ENCODE measurements at places on chromosomes 12 and 14. TPM values are rescaled to one million over a fixed set of nuclear protein-coding genes. Genes with fewer than 3 reads are reported as not detected.

KRT77 gene
- total RNA-seq, result not detected

GRCh38 chr12:27179400-27180214 is 64.5 kb upstream of the STK38L start:
- DNase-seq, result peak; percentile 82
- H3K27me3 ChIP-seq, result peaks cover 29% of the 10 kb centered on the region

CHGA gene
- not detected for total RNA-seq

GRCh38 chr12:67651132-67651695 is 2.7 kb downstream of the DYRK2 start:
- H3K27ac ChIP-seq, result no peak overlapping the region
- H3K36me3 ChIP-seq, result no peaks in the 10 kb centered on the region
- H3K27me3 ChIP-seq, result no peaks in the 10 kb centered on the region
- peaks cover 23% of the 10 kb centered on the region for H3K4me1 ChIP-seq
- DNase-seq, result no peak

DNA sequence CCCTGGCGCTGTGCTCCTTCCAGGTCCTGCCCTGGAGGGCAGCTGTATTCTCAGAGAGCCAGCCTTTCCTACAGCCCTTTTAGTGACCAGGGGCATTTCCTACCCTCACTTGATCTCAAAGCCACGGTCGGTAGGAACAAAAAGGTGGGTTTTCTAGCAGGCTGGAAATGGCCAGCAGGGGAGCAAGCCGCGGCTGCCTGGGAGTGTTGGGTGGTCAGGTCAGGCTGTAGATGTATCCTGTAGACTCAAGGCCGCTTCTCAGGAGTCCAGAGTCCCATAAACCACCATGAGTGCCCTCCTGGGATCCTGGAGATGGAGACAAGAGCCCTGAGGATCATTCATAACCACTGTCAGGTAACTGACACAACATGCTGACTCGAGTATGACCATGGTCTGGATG is 18.6 kb downstream of the CINP start:
- H3K4me3 ChIP-seq, result no peak overlapping the region
- no peaks in the 10 kb centered on the region for H3K4me1 ChIP-seq
- no peak overlapping the region for H3K27ac ChIP-seq
- no peaks in the 10 kb centered on the region for H3K36me3 ChIP-seq

- H3K27ac ChIP-seq, result no peak overlapping the region
- H3K4me3 ChIP-seq, result no peak overlapping the region
- H3K27me3 ChIP-seq, result no peaks in the 10 kb centered on the region
- no peak for DNase-seq
Measured at GRCh38 chr14:46550836-46551235, 100.7 kb downstream of the RPL10L start.

- no peak for DNase-seq
- no peaks in the 10 kb centered on the region for H3K4me1 ChIP-seq
- no peaks in the 10 kb centered on the region for H3K36me3 ChIP-seq
- no peaks in the 10 kb centered on the region for H3K27me3 ChIP-seq
- no peak overlapping the region for H3K27ac ChIP-seq
Measured at GRCh38 chr12:95614390-95614982, 63.2 kb upstream of the USP44 start.

AEBP2 gene
- total RNA-seq, result 32.4 TPM

GRCh38 chr12:3279832-3280231 is 202.7 kb downstream of the TSPAN9 start:
- no peaks in the 10 kb centered on the region for H3K27me3 ChIP-seq
- no peaks in the 10 kb centered on the region for H3K4me1 ChIP-seq
- H3K36me3 ChIP-seq, result no peaks in the 10 kb centered on the region
- H3K4me3 ChIP-seq, result no peak overlapping the region

DNA sequence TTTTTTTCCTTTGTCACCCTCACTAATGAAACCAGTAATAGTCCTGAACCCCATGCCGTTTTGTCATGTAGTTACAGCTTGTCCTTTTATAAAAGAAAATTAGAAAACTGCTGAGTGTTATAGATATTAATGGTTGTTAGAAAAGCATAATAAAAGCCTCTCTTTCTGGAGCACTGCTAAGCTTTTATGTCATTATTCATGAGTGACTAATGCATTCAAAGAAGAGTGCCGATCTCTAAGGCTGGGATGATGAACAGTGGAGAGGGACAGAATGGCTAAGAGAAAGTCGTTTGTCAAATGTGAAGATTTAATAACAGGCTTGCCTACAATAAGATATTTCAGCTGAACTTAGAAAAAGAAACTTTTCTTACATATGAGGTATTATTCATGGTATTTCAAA is 121.6 kb downstream of the MGAT4C start:
- no peak overlapping the region for H3K27ac ChIP-seq
- no peaks in the 10 kb centered on the region for H3K36me3 ChIP-seq
- H3K4me3 ChIP-seq, result no peak overlapping the region

GRCh38 chr14:22928237-22929103 is 706 bp downstream of the PRMT5 start:
- H3K36me3 ChIP-seq, result peaks cover 10% of the 10 kb centered on the region
- no peaks in the 10 kb centered on the region for H3K27me3 ChIP-seq
- peak overlapping the region; percentile 87 for H3K27ac ChIP-seq
- peak overlapping the region; percentile 95 for H3K4me3 ChIP-seq
- DNase-seq, result no peak

GRCh38 chr12:97701901-97702300 is 239.3 kb downstream of the RMST start:
- H3K27me3 ChIP-seq, result no peaks in the 10 kb centered on the region
- no peak overlapping the region for H3K4me3 ChIP-seq
- no peaks in the 10 kb centered on the region for H3K4me1 ChIP-seq
- no peak overlapping the region for H3K27ac ChIP-seq
- no peak for DNase-seq

KERA gene
- not detected for total RNA-seq

DNA sequence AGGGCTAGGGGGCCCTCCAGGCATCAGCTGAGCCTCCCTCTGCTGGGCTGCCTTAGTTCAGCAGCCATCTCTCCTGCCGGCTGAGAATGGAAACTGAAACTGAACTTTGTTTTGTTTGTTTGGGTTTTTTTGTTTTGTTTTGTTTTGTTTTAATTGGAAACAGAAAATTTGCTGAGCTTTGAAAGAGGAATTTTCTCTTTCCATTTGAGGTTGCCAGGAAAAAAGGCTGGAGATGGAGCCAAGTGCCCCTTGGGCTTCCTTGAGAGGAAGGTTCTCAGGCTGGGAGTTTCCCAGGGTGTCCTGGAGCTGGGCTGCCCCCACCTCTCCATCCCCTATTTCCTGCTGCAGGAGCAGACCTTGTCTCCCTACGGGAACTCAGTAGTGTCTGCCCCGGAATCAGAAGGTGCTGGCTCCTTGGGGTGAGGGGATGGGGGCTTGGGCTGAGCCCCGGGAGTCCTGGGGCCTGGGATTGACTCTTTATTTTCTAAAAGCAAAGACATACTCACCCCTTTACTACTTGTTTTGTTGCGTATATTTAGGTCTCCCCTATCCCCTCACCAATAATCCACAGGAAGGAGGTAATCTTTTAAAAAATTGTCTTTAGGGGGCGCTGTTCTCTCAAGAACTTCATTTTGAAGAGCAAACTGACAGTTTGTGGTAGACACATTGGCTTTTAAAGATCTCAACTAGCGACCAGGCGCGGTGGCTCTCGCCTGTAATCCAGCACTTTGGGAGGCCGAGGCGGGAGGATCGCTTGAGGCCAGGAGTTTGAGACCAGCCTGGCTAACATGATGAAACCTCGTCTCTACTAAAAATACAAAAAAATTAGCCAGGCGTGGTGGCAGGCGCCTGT is 21.3 kb upstream of the OASL start:
- no peaks in the 10 kb centered on the region for H3K36me3 ChIP-seq
- H3K27ac ChIP-seq, result peak overlapping the region; percentile 65
- DNase-seq, result peak; percentile 30
- peaks cover 3% of the 10 kb centered on the region for H3K27me3 ChIP-seq

GRCh38 chr14:99004112-99004511 is 267.9 kb downstream of the BCL11B start:
- H3K27ac ChIP-seq, result no peak overlapping the region
- no peaks in the 10 kb centered on the region for H3K4me1 ChIP-seq
- H3K36me3 ChIP-seq, result no peaks in the 10 kb centered on the region
- DNase-seq, result no peak
- H3K4me3 ChIP-seq, result no peak overlapping the region
- no peaks in the 10 kb centered on the region for H3K27me3 ChIP-seq

GABARAPL1 gene
- 24.1 TPM for total RNA-seq

PRKD1 gene
- 8.2 TPM for total RNA-seq

DNA sequence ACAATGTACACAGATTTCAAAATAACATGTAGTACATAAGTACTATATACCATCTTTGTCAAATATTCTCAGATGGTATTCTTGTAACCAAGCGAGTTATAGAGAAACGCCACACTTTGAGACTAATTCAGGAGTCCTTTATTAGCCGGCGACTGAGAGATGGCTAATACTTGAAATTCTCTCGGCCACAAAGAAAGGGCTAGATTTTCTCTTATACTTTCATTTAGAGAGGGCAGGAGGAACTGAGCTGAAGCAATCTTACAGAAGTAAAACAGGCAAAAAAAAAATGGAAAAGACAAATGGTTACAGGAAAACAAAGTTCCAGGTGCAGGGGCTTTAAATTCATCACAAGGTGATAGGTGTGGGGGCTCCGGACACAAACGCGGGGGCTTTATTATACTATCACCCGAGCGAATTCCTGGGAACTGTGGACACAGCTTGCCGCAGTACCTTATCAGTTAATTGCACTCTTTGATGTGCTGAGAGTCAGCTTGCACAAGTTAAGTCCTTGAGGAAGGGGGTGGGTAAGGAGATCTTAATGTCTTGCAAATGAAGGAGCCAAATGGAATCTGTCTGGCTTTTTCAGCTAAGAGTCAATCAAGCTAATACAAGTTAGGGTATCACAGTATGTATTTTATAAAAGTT is 382.3 kb downstream of the KCNH5 start:
- no peak overlapping the region for H3K27ac ChIP-seq
- no peak overlapping the region for H3K4me3 ChIP-seq
- no peaks in the 10 kb centered on the region for H3K27me3 ChIP-seq
- no peak for DNase-seq

EDDM3A gene
- not detected for total RNA-seq

GRCh38 chr14:64680013-64680713 is 24.1 kb upstream of the PLEKHG3 start:
- no peaks in the 10 kb centered on the region for H3K27me3 ChIP-seq
- no peaks in the 10 kb centered on the region for H3K36me3 ChIP-seq
- no peak for DNase-seq
- no peaks in the 10 kb centered on the region for H3K4me1 ChIP-seq
- H3K27ac ChIP-seq, result no peak overlapping the region

CLEC9A gene
- total RNA-seq, result not detected

GRCh38 chr12:100163416-100164152 is 20.9 kb upstream of the BLTP3B start:
- DNase-seq, result no peak
- H3K27me3 ChIP-seq, result no peaks in the 10 kb centered on the region
- H3K4me1 ChIP-seq, result peaks cover 9% of the 10 kb centered on the region
- H3K27ac ChIP-seq, result no peak overlapping the region
- H3K36me3 ChIP-seq, result no peaks in the 10 kb centered on the region

DNA sequence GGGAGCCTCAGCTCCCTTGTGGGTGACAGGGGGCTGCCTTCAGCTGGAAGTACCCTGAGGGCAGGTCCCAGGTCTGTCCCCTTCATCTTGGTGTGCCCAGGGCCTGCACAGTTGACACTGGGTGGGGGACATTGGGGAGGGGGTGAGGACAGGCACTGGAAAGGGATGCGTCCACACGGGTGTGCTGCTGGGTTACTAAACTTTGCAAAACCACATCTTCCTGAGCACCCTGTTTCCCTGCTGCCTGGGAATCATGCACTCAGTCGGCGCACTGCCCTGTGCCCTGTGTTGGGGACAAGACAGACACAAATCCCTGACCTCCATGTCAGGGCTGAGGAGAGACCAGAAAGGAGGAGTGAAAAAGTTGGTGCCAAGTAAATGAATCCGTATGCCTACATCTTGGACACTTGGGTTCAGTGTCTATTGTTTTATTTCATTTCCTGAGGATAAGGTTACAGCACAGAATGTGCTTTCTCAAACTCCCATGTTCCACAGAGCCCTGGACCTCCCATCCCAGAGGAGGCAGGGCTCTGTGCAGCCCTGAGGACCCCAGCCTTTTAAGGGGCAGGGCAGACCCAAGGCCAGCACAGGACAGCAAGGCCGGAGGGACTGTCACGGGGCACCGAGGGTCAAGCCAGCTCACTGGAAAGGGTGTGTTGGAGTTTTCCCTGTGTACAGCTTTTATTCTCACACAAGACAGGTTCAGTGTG is 2.9 kb upstream of the SLC25A29 start:
- no peak overlapping the region for H3K27ac ChIP-seq
- no peaks in the 10 kb centered on the region for H3K27me3 ChIP-seq
- H3K4me3 ChIP-seq, result no peak overlapping the region
- no peaks in the 10 kb centered on the region for H3K36me3 ChIP-seq

HOXC12 gene
- 5.1 TPM for total RNA-seq

DNA sequence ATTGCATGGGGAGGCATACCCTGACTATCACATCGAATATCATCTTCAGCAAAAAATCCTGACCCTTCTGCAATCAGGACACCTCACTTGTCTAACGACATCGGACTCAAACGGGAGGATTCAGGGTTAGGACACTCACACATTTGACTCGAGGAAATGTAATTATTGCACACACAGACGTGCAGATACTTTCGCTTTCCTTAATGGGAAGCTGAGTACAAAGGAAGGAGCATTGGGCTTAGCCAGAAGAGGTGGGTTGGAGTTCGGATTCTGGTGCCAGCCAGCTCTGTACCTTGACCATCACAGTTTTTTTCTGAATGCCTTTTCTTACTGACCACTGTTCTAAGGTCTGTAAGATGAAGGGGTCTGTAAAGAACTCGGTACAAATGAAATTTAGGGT is 260.4 kb downstream of the GALC start:
- no peaks in the 10 kb centered on the region for H3K4me1 ChIP-seq
- H3K36me3 ChIP-seq, result no peaks in the 10 kb centered on the region
- no peak overlapping the region for H3K27ac ChIP-seq
- no peak for DNase-seq
- no peak overlapping the region for H3K4me3 ChIP-seq

- no peaks in the 10 kb centered on the region for H3K27me3 ChIP-seq
- H3K4me1 ChIP-seq, result no peaks in the 10 kb centered on the region
- H3K36me3 ChIP-seq, result no peaks in the 10 kb centered on the region
- no peak overlapping the region for H3K27ac ChIP-seq
Measured at GRCh38 chr12:3838076-3838475, 35.1 kb downstream of the PARP11 start.

DNA sequence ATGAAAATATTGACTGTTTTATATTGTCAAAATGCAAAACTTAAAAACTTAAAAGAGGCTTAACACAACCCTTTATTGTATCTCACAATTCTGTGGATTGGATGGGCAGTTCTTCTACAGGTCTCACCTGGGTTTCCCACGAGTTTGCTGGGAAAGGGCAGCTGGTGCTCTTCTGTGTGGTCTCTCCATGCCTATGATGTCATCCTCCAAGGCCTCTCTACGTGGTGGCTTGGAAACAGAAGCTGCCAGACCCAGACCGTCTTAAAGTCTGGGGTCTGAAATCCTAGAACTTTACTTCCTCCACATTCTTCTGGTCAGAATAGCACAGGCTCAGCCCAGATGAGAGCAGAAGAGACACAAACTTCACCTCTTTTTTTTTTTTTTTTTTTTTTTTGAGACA is 36.5 kb upstream of the KICS2 start:
- no peaks in the 10 kb centered on the region for H3K27me3 ChIP-seq
- no peaks in the 10 kb centered on the region for H3K36me3 ChIP-seq
- H3K27ac ChIP-seq, result no peak overlapping the region
- DNase-seq, result no peak
